ENCODE measurements at places on chromosomes 3 and 15.

GRCh38 chr3:177554895-177555759, 357.8 kb upstream of the TBL1XR1 start:
- DNase-seq, result no peak

DNA sequence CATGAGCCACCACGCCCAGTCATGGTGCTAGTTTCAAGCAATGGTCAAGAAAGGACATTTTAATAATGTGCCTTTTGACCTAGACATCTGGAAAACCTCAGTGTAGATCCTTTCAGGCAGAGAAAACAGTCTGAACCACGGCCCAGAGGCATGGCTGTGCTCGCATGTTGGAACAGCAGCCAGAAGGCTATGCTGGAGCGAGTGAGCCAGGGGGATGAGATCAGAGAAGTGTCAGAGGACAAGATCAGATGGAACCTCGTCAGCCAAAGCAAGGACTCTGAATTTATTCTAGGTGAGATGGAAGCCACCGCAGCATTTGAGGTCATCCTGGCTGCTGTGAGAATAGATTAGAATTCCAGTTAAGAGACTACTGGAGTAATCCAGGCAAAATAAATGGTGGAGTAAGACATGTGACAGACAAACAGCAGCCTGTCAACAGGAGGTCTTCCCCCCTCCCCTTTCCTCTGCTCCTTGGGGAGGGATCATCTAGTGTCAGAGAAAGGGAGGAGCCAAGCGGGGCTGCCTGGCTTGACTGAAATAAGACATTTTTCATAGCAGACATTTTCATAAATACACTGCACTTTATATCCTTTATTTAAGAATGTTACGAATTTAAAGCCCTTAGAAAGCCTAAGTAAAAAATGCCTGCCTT, 40.4 kb upstream of the ACKR4 start:
- no peak for DNase-seq

- DNase-seq, result no peak
These were observed 857.3 kb downstream of the NAALADL2 start for GRCh38 chr3:175716446-175716845.

- DNase-seq, result no peak
These were observed 19.2 kb downstream of the CLDN11 start for GRCh38 chr3:170437696-170438407.

- DNase-seq, result no peak
These were observed 27.3 kb downstream of the RBM6 start for GRCh38 chr3:49967291-49967690.

GRCh38 chr3:111859974-111860859, 1.2 kb downstream of the PHLDB2 start:
- peak; percentile 29 for DNase-seq

DNA sequence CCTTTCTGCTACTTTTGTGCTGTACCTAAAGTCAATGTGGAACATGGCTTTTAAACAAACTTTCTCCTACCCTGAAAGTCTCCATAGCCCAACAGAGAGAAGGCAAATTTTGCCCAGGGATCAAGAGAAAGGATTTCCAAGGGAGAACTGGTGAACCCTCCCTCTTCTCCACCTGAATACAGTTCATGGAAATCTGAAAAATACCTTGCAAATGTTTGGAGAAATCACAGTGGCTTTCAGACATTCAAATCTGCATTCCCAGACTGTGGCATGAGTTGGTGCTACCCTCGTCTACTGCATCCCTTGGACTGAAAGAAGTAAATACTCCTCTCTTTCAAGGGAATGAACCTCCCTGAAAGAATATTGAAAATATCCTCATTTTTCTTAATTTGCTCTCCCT, 38.7 kb downstream of the ZIC4 start:
- DNase-seq, result no peak

DNA sequence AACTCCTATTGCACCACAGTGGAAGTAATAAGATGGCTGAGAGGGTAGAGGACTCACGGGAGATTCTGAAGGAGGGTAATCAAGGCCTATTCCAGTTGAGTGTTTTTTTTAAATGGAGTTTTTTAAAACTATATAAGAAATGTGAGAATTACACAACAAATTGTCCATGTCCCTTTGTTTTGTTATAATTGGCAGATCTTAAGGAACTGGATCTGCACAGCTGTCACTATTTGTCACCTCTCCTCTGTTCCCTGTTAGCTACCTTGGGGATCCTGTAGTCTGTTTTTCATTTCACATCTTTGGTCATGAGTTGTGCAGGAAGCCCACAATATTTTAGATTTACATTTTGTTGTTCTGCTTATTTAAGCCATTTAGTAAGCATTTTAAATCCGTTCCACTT, 77.3 kb upstream of the TSPAN3 start:
- DNase-seq, result no peak

DNA sequence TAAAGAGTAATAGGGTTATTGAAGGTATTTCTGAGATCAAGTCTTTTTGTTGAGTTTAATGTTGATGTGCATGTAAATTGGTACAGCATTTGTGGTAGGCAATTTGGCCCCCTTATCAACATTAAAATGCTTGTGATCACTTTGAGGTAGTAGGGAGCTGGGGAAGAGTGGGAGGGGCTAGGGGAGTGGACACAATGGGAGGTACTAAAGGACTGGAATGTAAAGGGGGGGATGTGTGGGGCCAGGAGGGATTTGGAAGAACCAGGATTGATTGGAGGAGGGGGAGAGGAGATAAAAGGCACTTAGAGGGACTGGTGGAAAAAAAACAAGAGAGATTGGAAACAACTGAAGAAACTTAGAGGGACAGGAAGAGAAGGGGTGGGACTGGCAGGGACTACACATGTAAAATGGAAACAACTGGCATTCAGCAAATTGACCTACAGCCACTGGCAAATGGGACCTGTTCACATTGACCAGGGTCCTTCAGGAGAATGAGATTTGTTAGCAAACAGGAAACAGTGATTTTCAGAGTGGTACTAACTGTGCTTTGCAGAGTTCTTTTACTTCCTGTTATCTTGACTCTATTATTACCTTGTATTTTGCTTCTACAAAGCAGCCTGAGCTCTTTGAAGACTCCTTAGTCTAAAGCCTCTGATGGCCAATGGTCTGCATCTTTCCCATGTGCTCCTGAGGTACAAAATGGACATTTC, 47.8 kb upstream of the ZBTB38 start:
- no peak for DNase-seq

DNA sequence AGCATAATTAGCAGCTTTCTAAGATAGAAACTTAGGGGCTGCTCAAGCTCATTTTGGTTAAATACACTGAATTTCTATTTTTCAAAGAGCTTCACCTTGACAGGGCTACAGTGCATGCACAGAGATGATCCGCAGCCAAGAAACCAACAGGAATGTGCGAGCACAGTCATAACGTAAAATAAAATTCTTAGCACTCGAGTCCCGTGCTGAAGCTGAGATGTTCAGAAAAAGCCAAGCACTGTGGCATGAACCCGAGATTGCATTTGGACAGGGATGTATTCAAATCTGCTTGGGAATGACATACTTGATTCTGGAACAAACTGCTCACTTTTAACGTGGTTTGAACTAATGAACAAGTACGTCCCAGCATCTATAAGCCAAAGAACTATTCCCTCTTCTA, 340.3 kb downstream of the FOXP1 start:
- DNase-seq, result no peak

GRCh38 chr3:14037211-14037610, 87.5 kb downstream of the CHCHD4 start:
- no peak for DNase-seq

DNA sequence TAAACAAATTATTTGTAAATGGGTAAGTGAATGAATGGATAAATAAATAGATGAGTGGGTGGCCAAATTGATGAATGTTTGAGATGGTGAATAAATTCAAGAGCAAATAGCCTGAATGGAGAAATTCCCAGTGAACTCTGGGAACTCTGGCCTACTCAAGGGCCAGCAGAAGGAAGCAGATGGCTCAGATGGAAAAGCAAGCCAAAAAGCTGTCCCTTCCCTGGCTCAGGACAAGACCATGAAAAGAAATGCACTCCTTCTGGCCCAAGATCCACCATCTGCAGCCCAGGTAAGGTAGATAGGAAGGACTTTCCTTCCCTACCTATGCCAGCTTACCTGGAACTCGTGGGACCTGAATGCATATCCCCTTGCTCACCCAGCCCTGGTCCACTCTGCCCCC, 37.6 kb upstream of the CLDN18 start:
- DNase-seq, result no peak

- DNase-seq, result no peak
These were observed 246.1 kb downstream of the NFKBIZ start for GRCh38 chr3:102095383-102095782.

DNA sequence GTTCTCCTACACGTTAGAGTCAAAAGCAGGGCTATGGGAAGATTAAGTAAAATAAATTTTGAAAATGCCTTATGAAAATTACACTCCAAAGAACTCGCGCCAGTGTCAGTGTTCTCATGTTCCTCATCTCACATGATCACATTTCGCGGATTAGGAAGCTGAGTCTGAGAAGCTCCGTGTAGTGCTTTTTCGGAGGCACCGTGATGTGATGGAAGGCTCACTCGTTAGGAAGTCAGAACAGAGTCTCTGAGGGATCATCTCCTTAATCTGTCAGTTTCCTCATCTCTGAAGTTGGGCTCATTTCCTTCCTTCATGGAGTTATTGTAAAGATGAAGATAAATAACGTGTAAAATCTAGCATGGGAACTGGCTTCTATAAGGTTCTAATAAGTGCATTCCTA, 3.2 kb downstream of the ADIPOQ start:
- DNase-seq, result no peak

GRCh38 chr15:71109130-71109529, 6.1 kb upstream of the THSD4 start:
- DNase-seq, result no peak

- DNase-seq, result no peak
These were observed 76.8 kb upstream of the C15orf61 start for GRCh38 chr15:67444100-67444499.

DNA sequence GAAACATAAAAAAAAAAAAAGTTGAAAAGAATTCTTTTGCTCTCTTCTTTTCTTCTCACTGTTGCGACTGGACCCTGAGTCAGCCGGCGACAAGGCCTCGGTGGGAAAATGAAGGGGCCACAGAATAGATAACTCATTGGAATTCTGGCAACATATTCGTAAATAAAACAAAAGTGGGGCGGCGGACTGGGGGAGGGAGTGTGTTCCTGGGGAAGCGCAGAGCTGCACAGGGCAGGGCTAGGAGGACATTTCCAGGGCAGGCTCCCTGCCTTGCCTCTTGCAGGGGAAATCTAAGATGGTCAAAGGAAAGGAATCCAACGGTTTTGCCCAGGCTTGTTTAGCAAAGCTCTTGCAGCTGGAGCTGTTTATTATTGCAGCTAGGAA, 1042.8 kb upstream of the NR2F2 start:
- no peak for DNase-seq

DNA sequence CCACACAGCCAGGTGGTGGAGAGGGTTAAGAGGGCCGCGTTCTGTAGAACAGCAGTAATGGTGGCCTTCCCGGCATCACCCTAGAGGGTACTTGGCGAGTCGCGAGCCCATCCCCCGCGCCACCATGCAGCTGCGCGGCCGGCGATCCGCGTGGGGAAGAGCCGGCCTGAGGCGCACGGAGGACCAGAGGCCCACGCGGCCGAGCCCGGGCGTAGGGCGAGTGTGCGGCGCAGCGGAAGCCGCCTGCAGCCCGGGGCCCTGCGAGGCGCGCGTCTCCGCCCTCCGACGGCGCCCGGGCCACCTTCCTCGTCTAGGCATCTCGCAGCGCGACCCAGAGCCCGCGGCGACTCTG, 423 bp downstream of the TKT start:
- DNase-seq, result peak; percentile 39

DNA sequence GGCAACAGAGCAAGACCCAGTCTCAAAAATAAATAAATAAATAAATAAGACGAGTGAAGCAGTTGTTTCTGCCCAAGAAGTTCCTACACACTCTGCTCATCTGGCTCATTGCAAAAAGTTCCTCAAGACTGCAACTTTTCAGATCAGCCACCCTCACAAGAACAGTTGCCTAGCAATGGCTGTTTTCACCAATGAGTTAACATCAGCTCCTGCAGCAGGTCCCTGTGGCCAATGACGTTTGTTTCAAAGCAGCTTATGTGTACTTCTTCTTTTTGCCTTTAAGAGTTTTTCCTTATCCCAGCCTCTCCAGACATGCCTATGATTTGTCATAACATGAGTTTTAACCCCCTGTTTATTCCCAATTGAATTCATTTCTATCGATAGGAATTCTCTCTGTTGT, 118.4 kb upstream of the SPRED1 start:
- no peak for DNase-seq

GRCh38 chr3:191165802-191166201, 33.2 kb upstream of the OSTN start:
- no peak for DNase-seq

DNA sequence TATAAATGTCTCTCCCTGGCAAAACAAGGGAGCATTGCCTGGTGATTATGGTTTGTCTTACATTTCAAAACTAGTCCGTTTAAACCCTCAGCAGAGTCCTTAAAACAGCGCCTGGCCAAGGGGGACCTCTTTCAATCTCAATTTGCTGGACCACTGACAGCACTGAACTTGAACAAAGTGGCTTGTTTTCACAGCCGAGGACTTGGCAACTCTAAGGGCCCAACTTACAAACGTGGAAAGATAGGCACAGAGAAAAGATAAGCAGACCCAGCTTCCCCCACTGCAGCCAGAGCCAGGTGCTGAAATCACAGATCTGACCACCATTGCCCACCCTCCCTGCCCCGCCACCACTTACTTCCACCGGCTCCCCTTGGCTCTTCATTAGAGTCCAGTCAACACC, 336.4 kb upstream of the ICE2 start:
- no peak for DNase-seq

DNA sequence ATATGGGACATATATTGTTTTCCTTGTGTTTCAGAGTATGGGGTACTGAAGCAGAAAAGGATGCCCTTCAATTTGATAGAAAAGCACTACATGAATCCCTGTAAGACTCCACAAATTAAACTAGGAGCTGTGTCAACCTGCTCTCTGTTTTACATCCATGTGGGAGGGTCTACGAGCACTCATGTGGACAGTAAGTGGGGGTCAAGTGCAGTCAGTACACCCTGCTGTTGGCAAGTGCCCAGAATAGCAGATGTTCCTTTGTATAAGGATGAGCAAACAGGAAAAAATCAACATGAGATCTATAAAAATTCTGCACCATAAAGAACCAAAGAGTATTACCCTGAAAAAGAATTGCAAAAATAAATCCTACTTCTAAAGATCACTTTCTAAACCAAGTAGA, 659.9 kb downstream of the SI start:
- no peak for DNase-seq

DNA sequence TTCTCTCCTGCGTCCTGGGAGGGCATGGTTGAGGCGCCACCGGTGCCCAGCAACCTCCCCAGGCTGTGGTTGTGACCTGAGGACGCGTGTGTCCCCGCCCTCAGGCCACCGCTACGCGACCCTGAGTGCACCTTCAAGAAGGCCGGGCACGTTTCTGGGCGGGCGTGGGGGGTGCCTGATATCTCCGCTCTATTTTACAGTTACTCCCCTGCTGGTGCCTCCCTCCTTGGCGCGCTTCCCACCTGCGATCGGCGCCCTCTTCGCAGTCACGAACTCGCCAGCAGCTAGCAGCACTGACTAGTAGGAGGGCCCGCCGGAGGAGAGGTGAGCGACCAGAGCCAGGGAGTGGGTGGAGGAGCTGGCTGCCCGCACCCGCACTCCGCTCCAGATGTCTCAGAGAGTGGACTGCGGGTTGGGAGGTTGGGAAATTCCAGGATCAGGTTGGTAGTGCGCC, 43.2 kb upstream of the POLG start:
- DNase-seq, result no peak
